RCC 7860 (cell line): ENCODE measurements at places on chromosomes 13 and 19.
A peak's percentile ranks its signal among the peaks of the same experiment; 100 is the strongest.

DNA sequence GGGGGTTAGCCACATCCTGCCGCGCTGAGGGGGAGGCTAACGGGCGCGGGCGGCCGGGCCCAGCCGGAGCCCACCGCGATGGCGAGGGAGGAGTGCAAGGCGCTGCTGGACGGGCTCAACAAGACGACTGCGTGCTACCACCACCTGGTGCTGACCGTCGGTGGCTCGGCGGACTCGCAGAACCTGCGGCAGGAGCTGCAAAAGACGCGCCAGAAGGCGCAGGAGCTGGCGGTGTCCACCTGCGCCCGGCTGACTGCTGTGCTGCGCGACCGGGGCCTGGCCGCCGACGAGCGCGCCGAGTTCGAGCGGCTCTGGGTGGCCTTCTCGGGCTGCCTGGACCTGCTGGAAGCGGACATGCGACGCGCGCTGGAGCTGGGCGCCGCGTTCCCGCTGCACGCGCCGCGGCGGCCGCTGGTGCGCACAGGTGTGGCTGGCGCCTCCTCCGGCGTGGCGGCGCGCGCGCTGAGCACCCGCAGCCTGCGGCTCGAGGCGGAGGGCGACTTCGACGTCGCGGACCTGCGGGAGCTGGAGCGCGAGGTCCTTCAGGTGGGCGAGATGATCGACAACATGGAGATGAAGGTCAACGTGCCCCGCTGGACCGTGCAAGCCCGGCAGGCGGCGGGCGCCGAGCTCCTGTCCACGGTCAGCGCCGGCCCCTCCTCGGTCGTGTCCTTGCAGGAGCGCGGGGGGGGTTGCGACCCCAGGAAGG is 692 bp downstream of the RGS9BP start:
- DNase-seq: no peak

GRCh38 chr19:23410155-23410554 is 14.9 kb upstream of the ZNF91 start:
- DNase-seq: no peak

GRCh38 chr13:51628059-51628852 is 44.0 kb downstream of the WDFY2 start:
- no peak for DNase-seq

DNA sequence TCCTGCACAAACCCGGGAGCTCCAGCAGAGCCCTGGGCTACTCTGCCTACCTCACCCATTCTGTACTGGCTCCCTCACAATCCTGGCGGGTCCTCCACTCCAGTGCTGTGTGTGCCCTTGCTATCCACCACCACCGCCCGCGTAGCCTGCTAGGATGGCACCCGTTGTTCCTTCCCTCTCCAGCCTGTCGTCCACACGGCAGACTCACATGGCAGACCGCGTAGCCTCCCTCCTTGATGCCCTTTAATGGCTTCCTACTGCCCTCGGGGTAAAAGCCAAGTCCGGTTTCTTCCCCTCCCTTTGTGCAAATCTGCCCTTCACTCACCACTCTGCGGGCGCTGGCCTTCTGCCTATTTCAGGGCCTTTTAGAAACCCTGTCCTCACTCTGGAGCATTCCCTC is 106.6 kb downstream of the RAB20 start:
- no peak for DNase-seq

DNA sequence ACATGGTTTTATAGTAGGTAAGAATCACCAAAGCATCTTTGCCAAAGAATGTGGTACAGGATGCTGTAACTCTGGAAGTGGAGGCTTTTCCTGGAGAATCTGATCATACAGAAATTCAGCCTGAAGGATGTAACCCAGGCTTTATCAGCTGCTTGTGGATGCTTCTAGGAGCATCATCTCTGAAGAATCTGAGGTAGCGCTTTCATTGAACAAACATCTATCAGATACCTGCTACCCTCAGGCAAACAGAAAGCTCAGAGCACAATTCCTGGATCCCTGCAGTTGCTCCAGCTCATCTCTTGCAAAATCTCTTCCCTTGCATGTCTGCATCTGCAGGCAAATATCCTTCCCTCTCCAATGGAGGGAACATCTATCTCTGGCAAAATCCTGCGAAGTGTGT is 9.3 kb downstream of the FAM124A start:
- no peak for DNase-seq

- DNase-seq: no peak
These were observed 11.8 kb upstream of the PRR20A start for GRCh38 chr13:57128909-57129308.

GRCh38 chr13:27535546-27535945 is 84.8 kb downstream of the LNX2 start:
- no peak for DNase-seq

DNA sequence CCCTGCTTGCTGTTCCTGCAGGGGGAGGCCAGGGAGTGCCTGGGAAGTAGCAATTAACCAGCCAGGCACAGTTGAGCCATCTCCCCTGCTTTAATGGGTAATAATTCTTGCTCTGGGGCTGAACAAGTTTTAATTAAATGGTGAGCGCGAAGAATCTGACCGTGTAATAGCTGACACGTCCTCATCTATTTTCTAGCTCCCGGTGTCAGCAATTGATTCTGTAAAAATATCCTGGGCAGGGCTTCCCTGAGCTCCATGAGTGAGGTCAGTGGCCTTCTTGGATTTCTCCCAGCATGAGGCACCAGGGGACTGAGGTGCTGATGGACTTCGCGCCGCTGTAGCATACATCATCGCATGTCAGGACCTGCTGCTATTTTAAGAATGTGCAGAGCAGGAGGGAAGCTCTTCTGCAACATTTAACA is 26.9 kb downstream of the SIPA1L3 start:
- peak; percentile 51 for DNase-seq

GRCh38 chr13:46554951-46555350 is 2.0 kb downstream of the LRCH1 start:
- DNase-seq: no peak

- no peak for DNase-seq
These were observed 1175.8 kb upstream of the MIR17HG start for GRCh38 chr13:90171649-90172048.

DNA sequence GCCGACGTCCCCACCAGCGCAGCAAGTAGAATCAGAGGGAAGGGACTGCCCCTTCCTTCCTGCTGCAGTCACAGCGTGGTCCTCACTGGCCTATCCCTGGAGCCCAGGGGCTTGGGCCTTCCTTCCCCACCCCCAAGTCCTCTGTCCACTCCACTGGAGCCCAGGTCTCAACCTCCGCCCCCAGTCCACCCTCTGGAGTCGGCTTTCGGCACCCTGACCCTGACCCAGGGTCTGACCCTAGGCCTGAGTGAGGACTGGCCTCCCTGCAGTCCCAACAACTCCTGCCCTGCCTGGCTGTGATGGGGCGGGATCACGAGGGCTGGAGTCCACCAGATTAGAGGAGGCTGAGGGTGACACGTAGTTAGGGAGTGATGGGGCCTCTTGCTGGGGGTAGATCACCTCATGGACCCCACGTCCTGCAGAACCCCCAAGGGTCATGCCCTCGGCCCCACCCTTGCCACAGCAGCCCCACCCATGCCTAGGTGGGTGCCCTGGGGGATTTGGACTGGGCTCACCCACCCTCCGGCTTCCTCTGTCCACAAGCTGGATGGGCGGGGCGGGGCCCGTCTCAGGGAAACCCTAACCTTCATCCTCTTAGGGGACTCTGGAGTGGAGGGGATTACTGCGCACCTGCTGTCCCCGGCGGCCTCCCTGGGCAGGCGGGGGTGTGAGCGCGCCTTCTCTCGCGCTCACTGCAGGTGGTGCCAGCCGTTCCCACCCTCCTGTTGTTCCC is 3.8 kb downstream of the RAX2 start:
- DNase-seq: no peak

DNA sequence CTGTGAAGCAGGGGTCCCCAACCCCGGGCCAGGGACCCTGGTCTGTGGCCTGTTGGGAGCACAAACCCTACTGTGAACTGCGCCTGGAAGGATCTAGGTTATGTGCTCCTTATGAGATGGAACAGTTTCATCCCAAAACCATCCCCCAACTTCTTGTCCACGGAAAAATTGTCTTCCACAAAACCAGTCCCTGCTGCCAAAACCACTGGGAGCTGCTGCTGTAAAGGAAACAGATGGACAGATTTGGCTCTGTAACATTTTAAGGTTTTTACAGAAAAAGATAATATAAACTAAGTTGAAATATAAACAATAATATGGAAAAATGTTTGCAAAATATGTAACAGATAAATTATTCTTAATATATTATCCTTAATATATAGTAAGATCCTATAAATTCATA is 73.7 kb downstream of the COG6 start:
- DNase-seq: no peak

GRCh38 chr13:21124852-21125251 is 51.5 kb downstream of the SKA3 start:
- peak; percentile 82 for DNase-seq

GRCh38 chr13:65868099-65868498 is 1362.0 kb downstream of the PCDH9 start:
- DNase-seq: no peak

DNA sequence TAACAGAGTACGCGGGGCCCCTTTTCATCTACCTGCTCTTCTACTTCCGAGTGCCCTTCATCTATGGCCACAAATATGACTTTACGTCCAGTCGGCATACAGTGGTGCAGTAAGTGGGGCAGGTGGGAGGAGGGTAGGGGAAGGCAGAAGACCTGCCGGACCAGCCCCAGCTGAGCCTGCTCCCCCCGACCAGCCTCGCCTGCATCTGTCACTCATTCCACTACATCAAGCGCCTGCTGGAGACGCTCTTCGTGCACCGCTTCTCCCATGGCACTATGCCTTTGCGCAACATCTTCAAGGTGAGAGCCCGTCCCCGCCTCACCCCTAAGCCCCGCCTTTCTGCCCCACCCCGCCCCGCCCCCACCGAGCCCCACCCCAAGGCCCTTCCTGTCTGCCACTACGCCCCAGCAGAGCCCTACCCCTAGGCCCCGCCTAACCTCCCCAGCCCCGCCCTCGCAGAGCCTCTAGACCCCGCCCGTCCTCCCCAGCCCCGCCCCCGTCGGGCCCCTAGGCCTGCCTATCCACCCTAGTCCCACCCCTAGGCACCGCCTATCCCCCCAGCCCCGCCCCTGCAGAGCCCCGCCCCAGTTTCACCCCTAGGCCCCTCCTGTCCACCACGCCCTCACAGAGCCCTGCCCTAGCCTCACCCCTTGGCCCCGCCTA is 7.7 kb downstream of the NDUFB7 start:
- no peak for DNase-seq

- no peak for DNase-seq
These were observed 118.4 kb upstream of the OBI1 start for GRCh38 chr13:78777396-78777795.

DNA sequence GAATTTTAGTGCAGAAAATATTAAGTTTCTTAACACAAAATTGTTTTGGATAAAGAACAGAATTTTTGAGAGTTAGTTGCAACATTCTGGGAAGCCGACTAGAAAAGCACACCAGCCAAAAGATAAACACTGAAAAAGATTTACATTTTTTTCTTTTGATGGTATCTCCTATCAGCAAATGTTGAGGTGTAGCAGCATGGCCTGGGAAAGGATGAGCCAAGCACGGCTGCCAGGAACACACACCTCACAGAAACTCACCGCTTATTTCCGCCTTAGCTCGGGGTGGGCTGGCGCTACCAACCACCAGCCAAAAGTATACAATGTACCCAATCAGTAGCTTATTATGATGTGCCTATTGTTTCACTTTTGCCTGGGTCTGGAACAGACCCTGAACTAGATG is 134.7 kb downstream of the MIPEP start:
- DNase-seq: no peak

DNA sequence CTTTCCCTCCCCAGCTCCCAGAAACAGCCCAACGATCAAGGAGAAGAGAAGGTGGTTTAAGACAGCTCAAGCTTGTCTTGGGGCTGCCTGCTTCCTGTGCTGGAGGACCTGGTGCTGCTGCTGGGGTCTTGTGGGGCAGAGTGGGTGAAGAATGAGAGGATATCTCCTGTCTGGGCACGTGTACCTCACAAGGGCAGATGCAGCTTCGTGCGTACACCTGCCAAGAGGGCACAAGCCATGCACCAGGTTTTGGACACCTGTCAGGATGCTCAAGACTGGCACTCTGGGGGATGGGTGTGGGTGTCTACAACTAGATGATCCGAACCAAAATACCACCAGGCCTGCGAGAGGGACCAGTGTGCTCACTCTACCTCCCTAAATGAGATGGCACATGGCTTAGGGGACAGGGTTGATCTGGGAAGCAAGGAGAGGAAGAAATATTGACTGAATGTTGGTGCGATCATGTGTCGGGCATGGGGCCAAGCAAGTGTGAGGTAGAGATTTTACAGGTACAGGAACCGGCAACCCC is 2.2 kb downstream of the CBY2 start:
- DNase-seq: no peak

DNA sequence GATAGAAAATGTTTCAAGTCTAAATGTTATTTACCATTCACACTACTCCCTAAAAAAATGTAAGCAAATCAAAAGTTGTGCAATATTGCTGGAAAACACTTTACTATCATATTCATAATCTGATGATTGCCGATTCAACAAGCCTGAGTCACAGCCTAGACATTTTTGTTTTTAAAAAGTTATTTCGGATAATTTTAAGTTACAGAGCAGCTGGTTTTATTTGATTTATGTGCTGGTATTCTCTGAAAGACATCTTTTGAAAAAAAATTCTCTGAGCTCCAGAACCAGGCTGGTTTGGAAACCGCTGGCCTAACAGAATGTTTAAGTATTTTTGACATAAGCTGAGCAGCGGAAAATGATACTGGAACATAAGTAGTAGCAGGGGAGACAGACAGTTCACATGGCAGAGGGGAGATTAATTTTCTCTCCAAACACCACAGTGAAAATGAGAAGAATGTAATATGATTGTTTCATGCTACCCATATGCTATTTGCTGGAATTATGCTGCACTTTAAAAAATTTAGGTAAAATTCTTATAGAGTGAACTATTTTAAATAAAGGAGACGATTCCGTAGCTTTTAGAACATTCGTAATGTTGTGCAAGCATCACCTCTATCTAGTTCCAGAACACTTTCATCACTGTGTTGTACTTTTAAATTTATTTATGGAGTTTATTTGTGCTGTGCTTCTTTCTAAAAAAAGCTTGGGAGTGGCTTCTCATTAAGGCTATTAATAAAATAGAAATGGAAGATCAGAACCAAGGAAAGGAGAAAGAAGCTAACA is 36.1 kb downstream of the TBC1D4 start:
- DNase-seq: no peak

DNA sequence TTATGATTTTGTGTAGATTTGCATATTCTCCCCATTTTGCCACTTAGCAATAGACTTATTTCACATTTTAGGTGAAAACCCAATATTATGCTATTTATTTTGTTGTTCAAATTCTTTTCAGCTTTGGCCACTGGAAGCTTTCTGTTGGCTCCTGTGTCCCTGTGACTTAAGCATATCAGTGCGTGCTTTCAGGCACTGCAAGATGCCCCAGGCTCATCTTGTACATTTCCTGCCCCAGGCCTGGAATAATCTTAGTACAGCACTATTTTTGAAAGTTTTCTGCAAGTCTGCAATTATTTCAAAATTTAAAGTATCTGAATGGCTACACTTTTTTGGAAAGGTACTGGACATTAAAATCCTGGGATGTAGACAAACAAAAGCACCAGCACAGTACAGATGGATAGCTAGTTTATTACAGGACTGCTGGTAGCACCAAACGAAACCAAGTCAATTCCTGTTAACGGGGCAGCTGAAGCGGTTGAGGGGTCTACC is 3.5 kb upstream of the CCNP start:
- no peak for DNase-seq
